ENCODE measurements at places on chromosomes 16 and 17. TPM values are rescaled to one million over a fixed set of nuclear protein-coding genes. Genes with fewer than 3 reads are reported as not detected.

AKAP1 gene
- 25.4 TPM for total RNA-seq

DNA sequence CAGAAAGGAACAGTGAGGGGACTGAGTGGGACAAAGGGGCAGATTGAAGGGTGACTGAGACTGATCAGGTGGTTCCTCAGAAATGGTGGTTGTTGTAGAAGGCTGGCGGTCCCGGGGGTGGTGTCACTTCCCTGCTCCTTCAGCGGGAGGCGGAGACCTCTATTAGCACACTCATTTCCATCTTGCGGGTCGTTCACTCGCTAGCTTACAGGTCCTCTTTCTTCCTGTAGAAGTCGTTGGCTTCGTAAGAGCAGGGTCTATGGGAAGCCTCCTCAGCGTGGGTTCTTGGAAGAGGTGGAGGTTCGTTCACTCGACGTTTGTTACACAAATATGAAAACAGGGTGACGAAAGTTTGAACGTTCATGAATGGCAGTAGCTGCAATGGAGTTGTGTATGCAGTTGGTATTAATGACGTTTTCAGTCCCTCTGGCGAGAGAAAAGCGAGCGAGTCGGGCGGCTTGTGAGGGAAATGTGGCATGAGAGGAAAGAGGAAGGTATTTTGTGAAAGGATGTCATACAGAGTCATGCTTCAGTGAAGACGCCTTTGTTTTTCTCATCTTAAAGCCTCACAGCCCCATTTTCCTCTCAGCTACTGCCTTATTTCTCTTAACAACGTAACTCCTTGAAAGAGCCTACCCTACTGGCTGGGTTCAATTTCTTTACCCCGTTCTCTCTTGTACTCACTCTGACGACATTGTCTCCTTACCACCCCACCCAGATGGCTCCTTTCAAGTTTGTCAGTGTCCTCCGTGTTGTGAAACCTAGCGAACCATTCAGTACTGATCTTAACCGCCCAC, 667 bp downstream of the EFCAB13 start:
- peaks cover 26% of the 10 kb centered on the region for H3K4me1 ChIP-seq
- DNase-seq: peak; percentile 59
- H3K4me3 ChIP-seq: peak overlapping the region; percentile 85
- peak overlapping the region; percentile 89 for H3K27ac ChIP-seq
- H3K36me3 ChIP-seq: peaks cover 6% of the 10 kb centered on the region

DNA sequence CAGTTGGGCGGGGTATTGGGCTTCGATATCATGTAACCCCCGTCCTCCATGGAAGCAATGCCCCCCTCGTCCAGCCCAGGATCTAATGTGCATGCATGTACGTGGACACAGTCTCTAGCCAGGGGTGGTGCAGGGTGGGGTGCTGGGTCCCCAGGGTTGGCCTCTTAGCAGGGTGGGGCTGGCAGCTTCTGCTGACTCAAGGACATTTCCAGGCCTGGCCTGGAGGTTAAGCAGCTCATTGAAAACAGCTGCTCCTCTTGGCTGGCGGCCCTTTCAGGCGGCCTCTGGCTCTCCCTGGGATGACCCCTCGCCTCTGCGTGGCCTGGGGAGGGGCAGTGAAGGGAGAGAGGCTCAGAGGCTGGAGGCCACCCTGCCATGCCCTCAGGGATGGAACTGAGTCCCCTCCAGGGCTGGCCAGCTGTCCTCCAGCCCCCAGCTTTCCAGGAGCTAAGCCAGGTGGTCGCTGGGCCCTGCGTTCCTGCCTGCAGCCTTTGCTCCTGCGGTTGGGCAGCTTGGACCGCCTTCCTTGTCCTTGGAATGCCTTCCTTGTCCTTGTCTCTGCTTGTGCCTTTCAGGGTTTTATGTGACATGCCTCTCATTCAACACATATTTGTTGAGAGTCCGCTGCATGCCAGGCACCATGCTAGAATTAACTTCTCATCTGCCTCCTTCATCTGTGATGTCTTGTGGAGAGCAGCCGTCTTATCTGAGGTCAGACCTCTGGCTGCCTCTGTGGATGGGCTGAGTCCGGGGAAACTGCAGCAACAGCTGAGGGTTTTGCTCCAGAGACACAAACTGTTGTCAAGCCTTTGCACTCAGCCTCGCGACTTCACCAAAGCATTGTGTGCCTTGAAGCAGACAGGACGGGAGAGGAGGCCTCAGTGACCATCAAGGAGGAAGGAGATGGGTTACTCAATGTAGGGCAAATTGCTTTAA, 26.6 kb downstream of the MRC2 start:
- no peak for DNase-seq
- no peaks in the 10 kb centered on the region for H3K36me3 ChIP-seq
- H3K27ac ChIP-seq: no peak overlapping the region
- H3K27me3 ChIP-seq: peaks cover 38% of the 10 kb centered on the region
- H3K4me3 ChIP-seq: peak overlapping the region; percentile 72
- peaks cover 23% of the 10 kb centered on the region for H3K4me1 ChIP-seq

GRCh38 chr17:16507918-16508533, 16.0 kb upstream of the LRRC75A start:
- no peak overlapping the region for H3K27ac ChIP-seq
- no peak for DNase-seq
- H3K4me3 ChIP-seq: no peak overlapping the region
- H3K4me1 ChIP-seq: peaks cover 12% of the 10 kb centered on the region

CD19 gene
- total RNA-seq: not detected

DNA sequence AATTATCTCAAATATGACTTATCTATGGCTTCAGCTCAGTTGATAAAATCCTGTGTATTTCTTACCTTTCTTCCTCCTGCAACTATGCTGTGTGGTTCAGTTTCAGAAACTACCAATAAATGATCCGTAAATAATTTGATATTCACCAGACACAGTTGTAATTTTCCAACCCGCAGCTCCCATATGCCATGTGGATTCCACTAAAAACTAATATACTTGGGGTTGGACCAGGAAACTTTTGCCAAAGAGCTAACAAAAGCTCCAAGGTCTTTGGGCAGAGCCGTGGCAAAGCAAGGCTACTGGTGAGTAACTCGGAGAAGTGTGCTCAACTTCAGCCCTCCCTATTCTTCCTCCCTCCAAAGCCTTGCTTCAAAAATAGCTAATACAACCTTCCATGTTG, 2.3 kb upstream of the CHST6 start:
- H3K27me3 ChIP-seq: peaks cover 26% of the 10 kb centered on the region
- no peak for DNase-seq
- no peak overlapping the region for H3K27ac ChIP-seq

PRSS36 gene
- 0.89 TPM for total RNA-seq

- no peak overlapping the region for H3K27ac ChIP-seq
- H3K4me1 ChIP-seq: peaks cover 5% of the 10 kb centered on the region
- no peaks in the 10 kb centered on the region for H3K27me3 ChIP-seq
- no peak overlapping the region for H3K4me3 ChIP-seq
Observed at GRCh38 chr17:82059272-82060000, 6.2 kb downstream of the DUS1L start.

DNA sequence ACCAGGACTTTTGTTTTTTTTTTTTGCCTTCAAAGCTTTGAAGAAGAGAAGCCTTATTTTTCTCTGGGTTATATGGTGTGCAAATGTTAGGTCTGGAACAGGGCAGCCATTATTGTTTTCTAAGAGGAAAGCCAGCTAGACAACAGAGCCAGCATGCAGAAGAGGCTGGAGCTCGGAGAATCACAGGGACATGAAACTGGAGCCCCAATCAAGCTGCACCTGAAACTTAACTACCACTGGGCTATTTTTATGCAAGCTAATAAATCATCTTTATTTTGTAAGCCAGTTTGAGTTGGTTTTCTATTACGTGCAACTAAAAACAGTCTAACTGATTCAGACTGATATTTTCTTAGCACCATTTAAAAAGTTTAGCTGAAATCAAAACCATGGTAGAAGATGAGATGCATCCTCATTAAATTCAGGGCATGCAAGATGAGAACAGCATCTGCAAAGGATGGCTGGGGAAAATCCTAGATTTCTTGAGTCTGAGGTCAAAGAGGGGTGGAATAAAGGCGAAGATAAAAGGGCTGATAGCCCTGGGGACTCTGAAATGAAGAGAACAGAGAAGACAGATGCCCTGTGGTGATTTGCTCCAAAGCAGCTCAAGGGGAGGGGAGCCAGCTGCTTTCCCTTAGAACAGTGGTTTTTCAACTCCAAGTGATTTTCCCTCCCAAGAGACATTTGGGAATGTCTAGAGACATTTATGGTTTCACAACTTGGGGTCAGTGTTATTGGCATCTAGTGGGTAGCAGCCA, 177.1 kb upstream of the WSCD1 start:
- no peak for DNase-seq
- H3K4me3 ChIP-seq: no peak overlapping the region
- no peak overlapping the region for H3K27ac ChIP-seq
- peaks cover 30% of the 10 kb centered on the region for H3K27me3 ChIP-seq
- H3K4me1 ChIP-seq: peaks cover 3% of the 10 kb centered on the region

DNA sequence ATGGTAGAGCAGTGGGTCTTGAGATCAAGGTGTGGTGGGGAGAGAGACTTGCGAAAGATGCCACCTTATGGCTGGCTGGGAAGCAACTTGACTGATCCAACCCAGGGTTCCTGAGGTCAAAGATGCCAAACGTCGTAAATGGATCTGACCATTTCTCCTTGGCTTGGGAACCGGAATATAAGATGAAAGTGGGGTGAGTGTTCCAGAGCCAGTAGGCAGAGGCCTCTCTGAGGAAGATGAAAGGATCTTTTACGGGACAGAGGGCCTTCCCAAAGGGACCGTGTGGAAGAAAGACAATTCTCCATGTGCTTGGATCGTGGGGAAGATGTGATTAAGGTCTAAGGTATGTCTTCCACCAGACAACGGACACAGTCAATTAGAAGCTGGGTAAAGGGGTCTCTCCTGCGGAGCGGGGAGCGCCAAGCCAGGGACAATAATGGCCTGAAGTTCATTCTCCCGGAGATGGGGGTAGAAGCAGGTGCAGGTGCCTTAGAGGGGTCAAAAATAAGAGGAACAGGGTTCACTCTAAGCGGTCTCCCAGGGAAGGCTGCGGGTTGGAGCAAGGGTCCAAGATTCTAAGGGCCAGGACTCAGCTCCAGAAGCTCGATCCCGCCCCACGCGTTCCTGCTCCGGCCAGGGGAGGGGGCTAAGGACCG, 800 bp downstream of the FXR2 start:
- H3K4me3 ChIP-seq: peak overlapping the region; percentile 83
- peak overlapping the region; percentile 79 for H3K27ac ChIP-seq
- H3K36me3 ChIP-seq: peaks cover 10% of the 10 kb centered on the region
- H3K27me3 ChIP-seq: no peaks in the 10 kb centered on the region

- H3K4me3 ChIP-seq: no peak overlapping the region
- H3K27ac ChIP-seq: no peak overlapping the region
- H3K27me3 ChIP-seq: peaks cover 3% of the 10 kb centered on the region
- no peaks in the 10 kb centered on the region for H3K4me1 ChIP-seq
Observed at GRCh38 chr17:17030515-17031211, 11.6 kb upstream of the MPRIP start.
